ENCODE measurements at places on chromosomes 16 and 17. TPM values are rescaled to one million over a fixed set of nuclear protein-coding genes. Genes with fewer than 3 reads are reported as not detected.

DNA sequence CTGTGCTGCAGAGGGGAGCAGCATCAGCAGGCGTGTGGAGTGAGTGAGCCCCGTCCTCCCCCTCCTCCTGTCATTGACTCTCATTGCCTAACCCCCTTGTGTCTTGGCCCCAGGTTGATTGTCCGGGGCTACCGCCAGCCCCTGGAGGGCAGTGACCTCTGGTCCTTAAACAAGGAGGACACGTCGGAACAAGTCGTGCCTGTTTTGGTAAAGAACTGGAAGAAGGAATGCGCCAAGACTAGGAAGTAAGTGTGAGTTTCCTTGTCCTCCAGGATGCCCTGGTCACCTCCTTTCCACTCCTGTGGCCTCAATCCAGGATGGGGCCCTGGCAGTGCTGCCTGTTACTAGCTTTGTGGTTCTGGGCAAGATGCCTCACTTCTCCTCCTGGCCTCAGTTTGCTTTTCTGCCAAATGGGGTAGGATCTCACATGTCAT, 87.0 kb downstream of the ABCC1 start:
- H3K27ac ChIP-seq: no peak overlapping the region
- H3K27me3 ChIP-seq: no peaks in the 10 kb centered on the region

GRCh38 chr17:17096438-17097178, 54.4 kb downstream of the MPRIP start:
- H3K4me3 ChIP-seq: no peak overlapping the region
- no peaks in the 10 kb centered on the region for H3K36me3 ChIP-seq
- H3K27me3 ChIP-seq: no peaks in the 10 kb centered on the region
- H3K4me1 ChIP-seq: no peaks in the 10 kb centered on the region
- DNase-seq: no peak
- no peak overlapping the region for H3K27ac ChIP-seq

DNA sequence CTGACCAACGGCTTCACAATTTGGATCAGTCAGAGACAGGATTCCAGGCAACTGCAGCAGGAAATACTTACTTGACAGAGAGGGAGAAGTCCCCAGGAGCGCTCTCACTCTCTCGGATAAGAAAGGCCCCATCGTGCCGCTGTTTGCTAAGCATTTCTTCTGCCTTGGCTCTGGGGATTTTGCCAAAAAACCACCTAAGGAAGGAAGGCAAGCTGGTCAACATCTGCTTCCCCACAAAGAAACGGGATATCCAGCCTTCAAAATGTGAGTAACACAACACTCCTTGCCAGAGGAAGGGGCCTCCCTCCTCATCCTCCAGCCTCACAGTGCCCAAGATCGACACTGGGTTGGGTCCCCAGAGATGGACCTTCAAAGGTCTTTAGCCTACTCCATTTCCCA, 36.6 kb upstream of the SLC25A19 start:
- DNase-seq: peak; percentile 40
- peaks cover 11% of the 10 kb centered on the region for H3K36me3 ChIP-seq
- no peak overlapping the region for H3K4me3 ChIP-seq
- H3K4me1 ChIP-seq: peaks cover 26% of the 10 kb centered on the region

Gene C16orf92
- total RNA-seq: not detected

GRCh38 chr16:78184238-78185183, 85.1 kb downstream of the WWOX start:
- no peak overlapping the region for H3K4me3 ChIP-seq
- H3K27me3 ChIP-seq: no peaks in the 10 kb centered on the region
- no peaks in the 10 kb centered on the region for H3K36me3 ChIP-seq
- H3K4me1 ChIP-seq: peaks cover 12% of the 10 kb centered on the region

Gene RHBDF1
- not detected for total RNA-seq

Measured in Karpas-422 (cell line).